ENCODE measurements at places on chromosomes 4 and X.

DNA sequence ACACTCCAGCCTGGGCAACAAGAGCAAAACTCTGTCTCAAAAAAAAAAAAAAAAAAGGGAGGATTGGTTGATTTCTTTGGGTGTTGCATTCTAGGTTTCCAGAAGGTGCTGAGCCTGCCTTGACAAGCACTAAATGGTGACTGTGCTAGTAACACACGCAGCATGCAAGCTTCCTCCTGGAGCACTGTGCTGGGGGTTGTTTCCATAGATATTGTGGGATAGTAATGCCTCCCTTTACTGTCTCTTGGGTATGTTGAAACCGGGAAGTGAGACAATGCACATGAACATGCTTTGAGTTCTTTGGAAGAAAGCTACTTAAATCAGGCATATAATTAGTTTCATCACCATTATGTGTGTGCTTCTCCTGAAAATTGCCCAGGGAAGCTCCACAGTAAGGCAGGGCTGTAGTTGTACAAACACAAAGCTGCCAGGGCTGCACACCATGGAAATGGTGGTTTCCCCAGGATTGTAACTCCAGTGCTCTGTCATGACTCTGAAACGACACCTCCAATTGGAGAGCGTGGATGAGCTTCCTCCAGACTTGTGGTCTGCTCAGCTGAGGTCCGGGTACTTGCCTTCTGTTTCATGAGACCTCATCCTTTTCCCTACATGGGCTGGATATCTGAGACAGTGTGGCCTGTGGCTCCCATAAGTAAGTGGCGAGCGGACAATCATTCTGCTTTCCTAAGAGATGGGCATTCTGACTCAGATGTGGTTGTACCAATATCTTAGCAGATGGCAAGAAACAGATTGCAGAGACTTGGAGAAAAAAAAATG, 31.5 kb upstream of the STOX2 start:
- no peak for DNase-seq

- no peak for DNase-seq
These were observed 18.8 kb downstream of the ATP1B4 start for GRCh38 chrX:120380699-120381098.

DNA sequence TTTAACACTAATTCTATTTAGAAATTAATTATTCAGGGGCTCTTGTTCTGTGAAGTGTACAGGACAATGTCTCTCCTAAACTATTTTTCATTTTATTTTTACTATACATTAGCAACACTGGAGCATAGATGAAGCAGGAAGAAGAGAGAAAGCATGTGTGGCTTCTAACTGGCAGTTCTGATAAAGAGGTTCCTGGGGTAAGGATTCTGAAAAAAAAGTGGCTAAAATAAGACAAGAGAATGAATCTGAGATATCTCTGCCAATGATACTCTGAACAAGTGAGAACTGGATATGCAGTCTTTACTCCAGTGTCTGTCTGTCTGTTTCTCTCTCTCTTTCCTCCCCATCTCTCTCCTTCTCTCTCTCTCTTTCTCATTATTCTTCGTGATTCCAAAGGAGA, 125.9 kb downstream of the MAML3 start:
- DNase-seq: no peak

DNA sequence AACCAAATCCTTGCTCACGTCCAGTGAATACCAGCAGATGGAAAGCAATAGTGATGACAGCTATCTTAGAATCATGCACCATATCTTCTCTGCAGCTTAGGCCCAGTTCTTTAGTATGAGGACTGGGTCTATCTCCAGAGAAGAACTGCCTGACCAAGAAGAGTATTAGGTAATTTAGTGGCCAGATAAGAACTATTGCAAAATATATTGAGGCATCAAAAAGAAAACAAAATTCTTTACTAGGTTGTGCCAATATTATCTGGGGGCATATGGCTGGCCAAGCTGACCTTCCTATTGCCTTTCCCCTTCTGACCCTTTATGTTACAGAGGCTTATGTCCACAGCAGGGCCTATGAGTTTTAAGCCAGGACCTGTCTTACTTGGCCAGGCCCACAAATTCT, 91.2 kb downstream of the RLIM start:
- no peak for DNase-seq

DNA sequence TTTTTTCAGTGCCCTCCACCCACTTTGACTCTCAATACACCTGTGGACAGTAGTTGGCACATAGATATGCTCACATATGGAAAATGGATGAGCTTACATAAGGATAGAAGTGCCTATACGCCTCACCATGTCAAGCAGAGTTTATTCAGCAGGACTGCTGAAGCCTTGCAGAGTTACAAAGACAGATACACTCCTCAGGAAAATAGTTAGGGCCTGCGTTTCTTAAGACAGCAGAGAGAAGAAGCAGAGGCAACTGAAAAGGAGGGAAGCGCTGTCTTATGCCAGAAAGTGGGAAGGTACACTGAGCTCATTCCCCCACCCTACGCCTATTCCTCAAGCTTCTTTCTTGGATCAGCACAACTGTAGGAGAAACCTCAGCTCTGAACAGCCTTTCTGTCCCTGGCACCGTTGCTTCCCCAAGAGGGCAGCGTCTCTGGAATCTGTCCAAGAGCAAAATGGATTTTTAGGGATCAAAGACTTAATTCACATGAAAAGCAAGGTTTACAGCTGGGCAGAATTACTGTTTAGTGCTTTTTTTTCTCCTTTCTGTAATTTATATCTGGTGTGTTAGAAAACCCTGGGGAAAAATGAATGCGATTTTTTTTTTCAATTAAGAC, 37.3 kb upstream of the MBTPS2 start:
- no peak for DNase-seq

DNA sequence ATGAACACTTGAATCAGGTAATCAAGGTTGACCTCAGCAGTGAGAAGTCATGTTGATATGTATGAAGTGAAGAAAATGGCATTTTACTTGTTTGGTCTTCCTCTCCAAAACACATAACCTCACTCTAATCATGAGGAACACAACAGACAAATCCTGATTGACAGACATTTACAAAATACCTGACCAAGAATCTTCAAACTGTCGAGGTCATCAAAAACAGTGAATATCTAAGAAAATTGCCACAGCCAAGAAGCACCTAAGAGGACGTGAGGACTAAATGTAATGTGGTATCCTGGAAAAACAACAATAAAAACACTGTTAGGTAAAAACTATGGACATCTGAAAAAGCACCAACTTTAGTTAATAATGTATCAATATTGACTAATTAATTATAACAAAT, 129.5 kb upstream of the MAGEB18 start:
- no peak for DNase-seq
